ENCODE measurements at places on chromosomes 7 and 10.

DNA sequence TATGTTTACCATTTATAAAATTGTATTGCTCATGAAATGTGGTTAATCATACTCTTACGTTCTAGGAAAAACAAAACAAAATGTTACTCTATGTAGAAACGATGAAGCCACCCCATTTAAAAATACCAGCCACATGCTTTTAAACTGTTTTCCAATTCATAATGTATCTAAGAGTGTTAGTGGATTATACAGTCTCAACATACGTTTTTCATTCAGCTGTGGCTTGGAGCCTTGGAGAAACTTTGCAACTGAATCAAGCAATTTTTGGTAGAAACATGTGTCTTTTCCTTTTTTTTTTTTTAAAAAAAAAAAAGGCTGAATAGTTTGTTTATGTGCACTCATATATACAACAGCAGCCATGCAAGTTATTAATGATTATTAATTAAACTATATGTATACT is 378.0 kb upstream of the SEMA3D start:
- DNase-seq, result no peak

- no peak for DNase-seq
Measured at GRCh38 chr7:37128327-37129034, 320.2 kb downstream of the ELMO1 start.

DNA sequence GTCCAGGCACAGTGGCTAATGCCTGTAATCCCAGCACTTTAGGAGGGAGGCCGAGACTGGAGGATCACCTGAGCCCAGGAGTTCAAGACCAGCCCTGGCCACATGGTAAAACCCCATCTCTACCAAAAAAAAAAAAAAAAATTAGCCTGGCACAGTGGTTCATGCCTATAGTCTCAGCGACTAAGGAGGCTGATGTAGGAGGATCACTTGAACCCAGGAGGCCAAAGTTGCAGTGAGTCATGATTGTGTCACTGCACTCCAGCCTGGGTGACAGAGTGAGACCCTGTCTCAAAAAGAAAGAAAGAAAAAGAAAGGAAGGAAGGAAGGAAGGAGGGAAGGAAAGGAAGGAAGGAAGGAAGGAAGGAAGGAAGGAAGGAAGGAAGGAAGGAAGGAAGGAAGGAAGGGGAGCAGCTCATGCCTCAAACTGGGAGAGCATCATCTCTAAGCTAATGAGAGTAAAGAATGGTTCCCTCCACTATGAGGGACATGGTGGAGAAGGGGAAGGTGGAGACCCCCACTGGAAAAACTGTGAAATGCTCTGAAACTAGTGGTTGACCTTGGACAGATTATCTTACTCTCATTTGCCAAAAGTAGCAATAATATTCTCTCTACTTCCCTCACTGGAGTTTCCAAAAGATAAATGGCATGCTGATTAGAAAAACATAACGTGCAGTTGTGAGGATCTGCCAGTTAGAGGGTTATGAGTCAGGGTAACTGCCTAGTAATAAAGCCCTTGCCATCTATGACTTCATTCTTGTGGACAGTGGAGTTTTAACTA is 16.8 kb downstream of the GIMAP5 start:
- DNase-seq, result no peak

GRCh38 chr7:117790251-117790650 is 83.0 kb downstream of the CTTNBP2 start:
- no peak for DNase-seq

DNA sequence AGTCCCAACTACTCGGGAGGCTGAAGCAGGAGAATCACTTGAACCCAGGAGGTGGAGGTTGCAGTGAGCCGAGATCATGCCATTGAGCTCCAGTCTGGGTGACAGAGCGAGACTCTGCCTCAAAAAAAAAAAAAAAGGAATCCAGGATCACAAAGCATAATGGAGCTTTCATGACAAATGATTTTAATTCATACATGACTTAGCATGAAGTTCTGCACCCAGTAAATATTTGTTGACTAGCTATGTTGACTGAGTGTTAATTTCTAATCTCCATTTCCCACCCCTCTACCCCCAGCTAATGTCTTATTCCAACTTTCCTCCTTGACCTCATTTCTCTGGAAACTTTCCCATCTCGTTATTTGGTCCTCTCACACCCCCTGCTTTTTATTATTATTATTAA is 53.3 kb downstream of the ATOH7 start:
- DNase-seq, result no peak

Data from NCI-H526 treated with DMSO at 0.1 percent for 48 hours (cell line).